BE2C (cell line): ENCODE measurements at places on chromosomes 1 and 21.

DNA sequence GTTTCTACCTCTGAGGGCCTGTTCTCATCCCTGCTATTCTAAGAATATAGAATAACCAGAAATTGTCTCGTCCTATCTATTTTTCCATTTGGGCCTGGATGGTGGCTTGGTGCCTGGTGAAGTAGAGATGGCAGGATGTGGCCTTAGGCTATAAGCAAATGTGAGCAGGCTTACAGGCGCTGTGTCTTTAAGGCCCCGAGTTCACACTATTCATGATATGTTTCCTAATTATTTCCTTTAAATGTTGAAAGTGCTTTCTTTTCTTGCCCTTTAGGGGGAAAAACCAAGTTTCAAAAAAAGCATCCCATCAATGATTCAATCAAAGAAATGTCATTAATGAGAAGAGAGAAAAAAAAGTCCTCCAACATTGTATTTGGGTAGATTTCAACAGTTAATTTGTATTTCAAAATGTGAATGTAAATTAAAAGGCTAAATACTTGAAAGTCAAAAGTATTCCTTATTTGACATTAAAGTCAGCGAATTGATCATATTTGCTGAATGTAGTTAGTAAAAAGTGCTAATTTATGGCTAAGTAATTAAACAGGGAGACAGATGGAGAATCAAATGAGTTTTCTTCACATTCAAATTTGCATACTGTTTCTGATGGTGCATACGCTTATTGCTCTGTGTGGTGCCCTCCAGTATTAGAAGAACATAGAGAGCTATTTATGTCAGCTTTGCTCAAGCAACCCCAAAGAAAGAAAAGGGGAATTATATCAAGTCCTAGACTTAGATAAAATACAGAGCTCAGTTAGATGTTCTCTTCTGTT lies 34.0 kb upstream of the HUNK start:
- DNase-seq, result no peak

GRCh38 chr1:175408986-175409385 lies 216.4 kb upstream of the KIAA0040 start:
- no peak for DNase-seq

- no peak for DNase-seq
These were observed 216.8 kb downstream of the TOMM20 start for GRCh38 chr1:234911787-234912186.

GRCh38 chr1:26607186-26607585 lies 77.6 kb downstream of the RPS6KA1 start:
- DNase-seq, result no peak

DNA sequence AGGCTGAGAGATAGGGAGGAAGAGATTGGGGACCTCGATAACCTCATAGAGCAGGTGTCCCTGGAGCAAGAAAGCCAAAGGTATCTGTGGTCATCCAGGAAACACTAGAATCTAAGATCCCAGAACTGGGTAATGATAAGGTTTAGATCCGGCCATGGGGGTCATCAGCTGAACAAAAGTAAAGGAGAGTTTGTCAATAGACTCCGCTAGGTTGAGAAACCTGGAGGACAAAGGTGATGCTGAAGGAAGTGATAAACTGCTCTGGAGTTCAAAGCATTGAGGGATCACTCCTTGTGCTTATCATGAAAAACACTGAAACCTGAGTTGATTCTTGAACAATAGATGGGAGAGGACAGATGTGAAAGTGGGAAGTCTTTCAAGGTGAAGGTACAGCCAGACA lies 59.5 kb upstream of the SLC2A1 start:
- no peak for DNase-seq

DNA sequence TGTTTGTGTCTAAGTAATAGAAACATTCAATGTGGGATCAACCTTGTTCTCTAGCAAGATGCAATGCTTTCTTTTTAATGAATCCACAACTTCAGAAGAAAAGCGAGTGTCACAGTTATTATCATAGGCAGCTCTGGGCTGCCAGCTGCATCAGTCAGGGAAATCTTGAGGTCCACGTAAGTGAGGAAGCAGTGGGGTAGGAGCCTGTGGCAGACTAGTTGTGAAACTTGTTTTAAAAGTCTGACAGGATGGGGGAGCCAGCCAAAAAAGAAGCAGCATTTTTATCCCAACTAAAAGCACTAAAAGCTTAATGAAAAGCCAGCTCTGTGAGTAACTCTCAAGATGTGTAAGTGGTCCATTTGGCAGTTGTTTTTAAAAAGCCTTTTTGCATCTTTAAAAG lies 113.1 kb downstream of the ZNF326 start:
- DNase-seq, result no peak

DNA sequence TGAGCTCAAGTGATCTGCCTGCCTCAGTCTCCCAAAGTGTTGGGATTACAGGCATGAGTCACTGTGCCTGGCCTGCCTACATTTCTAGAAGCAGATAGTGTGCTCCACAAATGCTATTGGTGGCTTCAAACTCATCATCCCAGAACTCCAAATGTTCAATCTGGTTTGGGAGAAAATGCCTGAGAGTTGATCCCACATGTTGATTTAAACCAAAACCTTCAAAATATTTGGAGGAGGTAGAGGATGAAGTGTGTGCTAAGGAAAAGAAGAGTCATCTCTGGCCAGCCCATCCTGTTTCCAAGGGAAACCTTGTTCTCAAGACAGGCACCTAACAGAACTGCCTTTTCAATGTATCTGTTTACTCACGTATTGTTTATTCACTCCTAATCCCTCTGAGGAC lies 55.4 kb upstream of the GRHL3 start:
- DNase-seq, result no peak

- DNase-seq, result no peak
These were observed 12.9 kb upstream of the CEP85 start for GRCh38 chr1:26221094-26221493.

DNA sequence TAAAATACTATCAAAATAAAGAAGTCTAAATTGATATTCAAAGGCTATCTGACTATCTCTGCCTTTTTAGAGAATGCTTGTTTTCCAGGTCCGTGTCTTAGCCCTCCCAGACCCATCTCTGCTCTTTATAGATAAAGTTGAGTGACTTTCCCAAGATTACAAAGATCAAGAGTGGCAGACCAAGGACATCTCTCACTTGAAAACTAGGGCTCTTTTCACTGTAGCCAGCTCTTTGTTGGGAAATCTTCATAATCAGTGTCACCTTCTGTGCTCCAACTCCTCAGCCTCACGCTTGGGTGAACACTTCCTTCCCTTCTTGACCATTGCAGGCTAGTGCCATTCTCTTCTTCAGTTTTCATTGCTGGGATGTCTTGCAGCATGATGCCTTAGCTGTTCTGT lies 211.1 kb downstream of the PBX1 start:
- DNase-seq, result no peak

DNA sequence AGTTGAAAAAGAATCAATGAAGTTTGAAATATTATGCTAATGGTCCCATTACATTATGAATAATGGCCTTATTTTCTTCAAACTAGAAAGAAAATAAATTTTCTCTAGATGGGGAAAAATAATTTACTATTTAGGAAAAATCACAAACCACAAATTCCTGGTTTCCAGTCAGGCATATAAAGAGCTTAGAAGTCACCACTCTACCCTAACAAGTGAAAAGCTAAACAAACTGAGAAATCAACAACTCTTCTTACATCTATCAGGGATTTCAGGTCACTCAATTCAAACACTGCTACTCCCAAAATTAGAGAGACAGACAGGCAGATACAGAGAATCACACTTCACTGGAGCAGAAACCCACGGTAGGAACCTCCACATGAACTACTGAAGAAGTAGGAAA lies 82.1 kb upstream of the LRRC7 start:
- no peak for DNase-seq

DNA sequence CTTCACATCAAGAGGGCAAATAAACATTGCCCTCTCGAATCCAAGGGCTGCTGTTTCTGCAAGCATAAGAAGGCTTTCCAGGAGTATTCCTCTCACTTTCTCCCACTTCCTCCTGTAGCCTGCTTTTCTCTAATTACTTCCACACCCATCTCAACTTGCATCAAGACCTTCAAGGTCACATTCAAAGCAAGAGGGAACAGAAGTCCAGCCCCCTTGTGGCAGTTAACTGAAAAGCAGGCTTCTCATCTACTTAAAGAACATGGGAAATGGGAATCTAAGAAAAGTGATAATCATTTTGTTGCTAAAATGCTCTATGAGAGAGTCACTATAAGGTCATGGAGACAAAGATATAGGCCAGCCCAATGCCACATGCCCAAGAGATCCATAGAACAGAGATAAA lies 874.4 kb downstream of the KCNT2 start:
- DNase-seq, result peak; percentile 34

DNA sequence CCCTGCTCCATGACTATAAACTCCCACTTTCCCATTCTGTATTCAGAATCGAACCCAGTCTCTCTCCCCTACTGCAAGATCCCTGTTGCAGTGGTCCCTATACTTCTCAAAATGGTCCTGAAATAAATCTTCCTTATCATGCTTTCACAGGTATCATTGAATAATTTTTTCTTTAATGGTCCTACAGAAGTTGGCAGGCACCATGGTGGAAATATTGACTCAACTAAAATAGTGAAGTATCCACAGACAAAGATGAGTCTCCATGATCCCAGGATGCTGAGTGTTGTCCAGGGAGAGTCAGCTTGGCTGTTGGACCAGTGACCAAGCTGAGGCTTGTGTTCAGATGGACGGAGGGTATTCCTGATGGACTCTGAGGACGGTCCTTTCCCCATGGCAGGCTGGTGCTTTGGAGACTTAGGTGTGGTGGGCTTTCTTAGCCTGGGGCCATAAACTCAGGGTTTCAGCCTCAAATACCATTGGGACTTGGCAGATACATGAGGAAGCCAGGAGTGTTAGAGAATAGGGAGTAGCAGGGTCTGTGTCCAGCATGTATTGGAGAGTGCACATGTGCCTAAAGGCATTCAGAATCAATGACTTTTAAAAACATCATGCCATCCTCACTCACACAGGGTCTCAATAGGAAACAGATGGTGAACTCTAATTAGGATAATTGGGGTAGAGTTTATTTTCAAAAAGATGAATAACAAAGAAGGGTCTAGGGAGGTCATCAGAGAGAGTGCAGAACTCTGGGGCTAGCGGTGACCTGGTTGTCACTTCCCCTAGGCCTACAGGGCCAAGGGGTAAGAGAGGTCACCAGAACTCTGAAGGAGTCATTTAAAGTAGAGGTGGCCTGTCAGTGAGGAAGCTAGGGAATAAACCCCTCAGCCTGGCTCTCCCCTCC lies 19.8 kb downstream of the TINAGL1 start:
- no peak for DNase-seq

DNA sequence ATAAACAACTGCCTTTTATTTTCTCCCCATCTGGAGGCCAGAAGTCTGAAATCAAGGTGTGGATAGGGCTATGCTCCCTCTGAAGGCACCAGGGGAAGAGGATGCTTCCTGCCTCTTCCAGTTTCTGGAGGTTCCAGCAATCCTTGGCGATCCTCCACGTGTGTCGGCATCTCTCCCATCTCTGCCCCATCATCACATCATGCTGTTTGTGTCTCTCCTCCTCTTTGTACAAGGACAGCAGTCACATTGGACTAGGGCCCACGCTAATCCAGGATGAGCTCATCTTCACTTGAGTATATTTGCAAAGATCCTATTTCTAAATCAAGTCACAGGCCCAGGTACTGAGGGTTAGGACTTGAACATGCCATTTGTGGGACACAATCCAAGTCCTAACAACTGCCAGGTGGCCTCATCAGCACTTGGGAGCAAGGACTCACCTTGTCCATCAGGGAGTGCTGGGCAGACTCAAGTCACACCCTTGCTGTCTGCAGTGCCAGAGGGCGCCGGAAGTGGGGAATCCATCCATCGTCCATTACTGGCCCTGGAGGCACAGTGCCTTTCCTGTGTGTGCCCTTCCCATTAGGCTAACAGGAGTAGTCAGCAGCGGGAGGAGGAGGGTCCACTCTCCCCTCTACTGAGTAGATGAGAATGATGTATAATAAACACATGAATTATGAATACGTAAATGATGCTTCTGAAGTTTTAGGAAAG lies 185.4 kb upstream of the AJAP1 start:
- no peak for DNase-seq

DNA sequence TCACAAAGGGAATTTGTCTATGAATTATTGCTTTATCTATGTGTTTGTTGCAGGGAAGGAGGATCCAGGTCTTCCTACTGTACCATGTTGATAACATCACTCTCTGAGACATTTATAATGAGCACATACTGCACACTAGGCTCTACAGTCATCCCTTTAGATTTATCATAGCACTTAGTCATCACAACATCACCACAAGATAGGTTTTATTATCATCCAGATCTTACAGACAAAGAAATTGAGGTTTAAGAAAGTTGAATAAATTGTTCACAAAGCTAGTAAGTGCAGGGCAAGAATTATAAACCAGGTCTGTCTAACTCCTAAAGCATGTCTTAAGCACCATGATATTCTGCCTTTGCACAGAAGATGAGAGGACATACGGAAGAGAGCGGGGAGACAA lies 121.1 kb upstream of the ST6GALNAC5 start:
- no peak for DNase-seq

DNA sequence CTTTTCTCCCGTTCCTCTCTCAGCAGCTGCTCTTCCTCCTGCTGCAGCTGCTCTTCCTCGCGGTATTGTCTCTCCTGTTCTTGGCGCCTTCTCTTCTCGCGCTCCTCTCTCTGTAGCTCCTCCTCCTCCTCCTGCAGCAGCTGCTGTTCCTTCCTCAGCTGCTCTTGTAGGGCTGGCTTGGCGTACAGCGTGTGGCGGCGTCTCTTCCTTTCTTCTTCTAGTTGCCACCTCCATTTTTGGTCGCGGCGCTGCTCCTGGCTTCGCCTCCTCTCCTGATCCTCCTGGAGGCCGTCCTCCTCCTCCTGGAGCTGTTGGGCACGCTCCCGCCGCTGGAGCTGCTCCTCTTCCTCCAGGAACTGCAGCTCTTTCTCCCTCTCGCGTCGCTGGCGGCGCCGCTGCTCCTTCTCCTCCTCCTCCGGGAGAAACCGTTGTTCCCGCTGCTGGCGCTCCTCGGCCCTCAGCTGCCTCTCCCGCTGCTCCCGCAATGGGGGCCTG lies 4.8 kb downstream of the TCHH start:
- DNase-seq, result no peak

- DNase-seq, result no peak
These were observed 70.8 kb upstream of the MPC2 start for GRCh38 chr1:168007691-168008090.

- no peak for DNase-seq
These were observed 56.2 kb upstream of the PRRC2C start for GRCh38 chr1:171429137-171429536.

- no peak for DNase-seq
These were observed 54.6 kb upstream of the ACTRT2 start for GRCh38 chr1:2966449-2967328.

DNA sequence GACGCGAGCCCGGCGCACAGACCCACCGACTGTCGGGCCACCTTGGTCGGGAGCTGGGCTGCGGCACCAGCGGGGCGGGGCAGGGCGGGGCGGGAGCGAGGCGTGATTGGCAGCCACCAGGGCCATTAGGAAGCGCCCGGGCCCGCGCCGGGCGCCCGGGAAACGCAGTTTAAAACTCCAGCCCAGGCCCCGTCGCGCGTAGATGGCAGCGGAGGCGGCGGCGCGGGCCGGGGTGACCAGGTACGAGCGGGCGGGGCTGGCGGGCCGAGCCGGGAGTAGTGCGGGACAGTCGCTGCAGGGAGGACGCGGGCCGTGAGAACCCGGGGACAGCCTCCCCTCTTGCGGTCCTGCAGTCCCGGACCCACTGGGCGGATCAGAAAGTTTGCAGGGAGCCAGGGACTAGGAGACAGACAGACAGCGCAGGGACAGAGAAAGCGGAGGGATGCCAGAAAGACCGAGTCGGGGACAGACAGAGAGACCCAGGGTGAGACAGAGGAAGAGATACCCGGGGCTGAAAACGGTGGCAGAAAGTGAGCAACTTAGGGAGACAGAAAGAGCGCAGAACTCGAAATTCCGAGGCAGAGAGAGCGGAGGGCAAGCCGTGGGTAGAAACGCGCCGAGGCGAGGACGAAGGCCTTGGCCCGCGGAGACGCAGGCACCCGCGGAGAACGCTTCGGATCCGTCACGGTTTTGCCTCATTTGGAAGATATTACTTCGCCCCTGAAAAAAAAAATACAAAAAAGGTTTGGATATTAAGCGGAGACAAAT lies at the start of gene DMBX1:
DMBX1 (plus strand) TSS at position 199 of the 768 bp plus-strand sequence. CDS start 17,175 bp downstream, outside the sequence.
- peak; percentile 22 for DNase-seq
